ENCODE measurements at places on chromosomes 11 and 22.

- DNase-seq = no peak
Measured at GRCh38 chr11:25794804-25795203, 537.1 kb upstream of the ANO3 start.

- DNase-seq = peak; percentile 83
Measured at GRCh38 chr22:26461188-26461810, 22.3 kb downstream of the HPS4 start.

DNA sequence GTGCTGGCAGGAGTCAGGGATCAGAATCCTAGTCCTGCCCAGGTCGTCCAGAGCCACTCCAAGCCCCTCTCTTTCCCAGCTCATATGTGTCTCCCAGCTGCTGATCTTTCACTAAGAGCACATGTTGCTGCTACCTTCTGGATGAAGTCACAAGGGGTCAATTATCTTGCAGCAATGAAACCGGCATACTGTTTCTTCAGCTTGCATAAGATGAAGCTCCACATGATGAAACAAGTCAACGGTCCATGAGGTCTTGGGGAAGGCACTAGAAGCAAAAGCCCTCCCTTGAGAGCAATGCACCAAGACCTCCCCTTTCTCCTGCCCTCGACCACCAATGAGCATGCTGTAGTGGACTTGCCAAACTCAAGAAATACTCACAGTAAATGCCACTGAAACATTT, 148.9 kb downstream of the TENM4 start:
- no peak for DNase-seq

GRCh38 chr11:5291207-5291838, 10.4 kb downstream of the OR51B4 start:
- DNase-seq = peak; percentile 12

DNA sequence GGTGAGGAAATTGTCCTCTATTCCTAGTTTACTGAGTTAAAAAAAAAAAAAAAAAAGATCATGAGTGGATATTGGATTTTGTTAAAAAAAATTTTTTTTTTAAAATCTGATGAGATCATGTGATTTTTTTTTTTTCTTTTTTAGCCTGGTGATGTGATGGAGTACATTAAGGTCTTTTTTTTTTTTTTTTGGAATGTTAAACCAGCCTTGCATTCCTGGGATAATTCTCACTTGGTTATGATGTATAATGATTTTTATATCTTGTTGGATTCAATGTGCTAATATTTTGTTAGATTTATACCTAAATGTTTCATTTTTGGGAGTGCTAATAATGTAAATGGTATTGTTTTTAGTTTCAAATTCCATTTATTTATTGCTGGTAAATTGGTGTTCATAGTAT, 43.3 kb downstream of the DDX10 start:
- DNase-seq = no peak

DNA sequence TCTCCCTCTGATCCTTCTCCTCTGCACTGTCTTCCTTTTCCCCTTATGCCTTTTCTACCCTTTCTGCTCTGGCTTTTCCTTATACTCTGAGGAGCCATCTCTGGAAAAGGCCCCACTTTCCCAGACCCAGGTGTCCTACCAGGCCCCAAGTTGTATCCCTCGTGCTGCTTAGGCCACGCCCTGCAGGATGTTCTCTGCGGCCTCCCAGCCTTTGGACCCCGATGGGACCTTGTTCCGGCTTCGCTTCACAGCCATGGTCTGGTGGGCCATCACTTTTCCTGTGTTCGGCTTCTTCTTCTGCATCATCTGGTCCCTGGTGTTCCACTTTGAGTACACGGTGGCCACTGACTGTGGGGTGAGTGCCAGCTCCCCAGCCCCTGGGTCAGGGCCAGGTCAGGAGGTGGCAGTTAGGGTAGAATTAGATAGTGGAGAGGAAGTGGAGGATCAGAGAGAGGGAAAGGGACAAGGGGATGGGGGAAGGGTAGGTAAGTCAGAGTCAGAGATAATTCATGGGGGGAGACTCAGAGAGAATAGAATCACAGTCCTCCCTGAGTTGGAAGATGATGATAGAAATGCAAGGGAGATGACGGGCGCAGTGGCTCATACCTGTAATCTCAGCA, 8.9 kb downstream of the PGAP2 start:
- DNase-seq = no peak

- no peak for DNase-seq
Measured at GRCh38 chr22:29288837-29289236, 17.6 kb upstream of the GAS2L1 start.

DNA sequence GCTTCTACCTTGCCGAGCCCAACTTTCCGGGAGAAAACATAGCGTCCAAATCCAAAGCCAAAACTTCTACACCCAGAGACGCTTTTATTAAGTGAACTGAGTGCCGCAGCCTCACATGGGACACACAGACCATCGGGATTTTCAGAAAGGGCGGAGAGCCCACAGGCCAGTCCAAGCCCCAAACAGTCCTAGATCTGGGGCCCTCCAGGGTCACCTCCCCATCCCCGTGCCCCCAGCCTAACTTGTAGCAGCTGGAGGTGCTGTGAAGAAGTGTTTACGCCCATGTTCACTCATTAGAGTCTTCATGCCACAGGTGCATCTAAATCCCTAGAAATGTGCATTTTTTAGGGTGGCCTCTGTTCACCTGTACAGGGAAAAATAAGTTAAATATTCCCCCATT, 14.1 kb upstream of the ADORA2A start:
- DNase-seq = no peak

DNA sequence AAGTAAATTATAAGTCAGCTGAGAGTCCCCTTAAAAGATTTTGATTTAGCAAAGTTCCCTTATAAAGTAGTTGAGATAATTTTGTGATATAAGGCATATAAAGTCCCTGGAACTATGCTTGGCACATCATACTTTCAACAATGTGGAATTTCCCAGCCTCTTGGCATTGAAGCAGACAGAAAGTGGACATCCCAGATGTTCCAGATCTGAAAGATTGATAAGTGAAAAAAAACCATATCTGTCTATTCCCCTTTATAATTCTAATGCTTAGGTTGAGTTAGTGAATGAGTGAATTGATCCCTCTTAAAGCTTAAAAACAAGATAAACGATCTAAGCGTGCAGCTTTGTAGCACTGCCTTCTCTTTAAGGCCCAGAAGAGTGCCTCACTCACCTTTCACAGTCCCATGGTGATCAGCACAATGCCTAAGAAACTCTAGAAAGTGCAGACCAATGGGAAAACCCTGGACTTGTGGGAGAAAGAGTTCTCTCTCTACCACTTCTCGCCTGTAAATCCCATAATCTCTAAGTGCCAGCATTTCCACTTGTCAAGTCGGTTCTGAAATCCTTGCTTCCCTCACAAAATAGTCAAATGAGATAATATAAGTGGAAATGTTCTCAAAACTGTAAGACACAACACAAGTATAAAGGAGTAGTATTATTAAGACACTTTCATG, 17.8 kb downstream of the FIBIN start:
- DNase-seq = no peak

DNA sequence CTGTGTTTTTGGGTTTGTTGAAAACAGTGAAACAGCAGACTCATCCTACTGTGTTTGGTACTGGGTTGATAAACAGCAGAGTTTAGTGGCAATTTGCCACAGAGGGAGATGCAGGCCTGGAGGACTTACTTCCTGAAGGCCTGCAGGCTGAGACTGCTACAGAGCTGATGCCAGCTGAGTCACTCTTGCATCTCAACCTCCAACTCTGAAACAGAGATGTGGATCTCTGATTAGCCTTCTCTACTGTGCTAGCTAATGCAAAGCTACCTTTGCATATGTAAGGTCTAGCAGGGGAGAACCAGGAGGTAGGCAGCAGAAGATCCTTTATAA, 14.3 kb downstream of the ATP5MG start:
- peak; percentile 92 for DNase-seq

- no peak for DNase-seq
Measured at GRCh38 chr11:69831985-69832384, 12.8 kb upstream of the FGF3 start.

DNA sequence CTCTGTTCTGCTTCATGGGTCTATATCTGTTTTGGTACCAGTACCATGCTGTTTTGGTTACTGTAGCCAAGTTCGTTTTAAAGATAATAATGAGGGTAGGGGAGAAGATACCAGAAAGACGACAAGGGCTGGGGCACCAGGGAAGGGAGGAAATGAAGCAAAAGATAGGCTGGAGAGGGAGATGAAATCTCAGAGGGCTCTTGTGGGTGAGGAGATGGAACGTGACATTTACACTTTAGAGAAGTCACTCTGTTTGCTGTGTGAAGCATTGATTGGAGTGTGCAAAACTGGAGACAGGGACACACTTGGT, 33.5 kb downstream of the OR4D9 start:
- DNase-seq = no peak

DNA sequence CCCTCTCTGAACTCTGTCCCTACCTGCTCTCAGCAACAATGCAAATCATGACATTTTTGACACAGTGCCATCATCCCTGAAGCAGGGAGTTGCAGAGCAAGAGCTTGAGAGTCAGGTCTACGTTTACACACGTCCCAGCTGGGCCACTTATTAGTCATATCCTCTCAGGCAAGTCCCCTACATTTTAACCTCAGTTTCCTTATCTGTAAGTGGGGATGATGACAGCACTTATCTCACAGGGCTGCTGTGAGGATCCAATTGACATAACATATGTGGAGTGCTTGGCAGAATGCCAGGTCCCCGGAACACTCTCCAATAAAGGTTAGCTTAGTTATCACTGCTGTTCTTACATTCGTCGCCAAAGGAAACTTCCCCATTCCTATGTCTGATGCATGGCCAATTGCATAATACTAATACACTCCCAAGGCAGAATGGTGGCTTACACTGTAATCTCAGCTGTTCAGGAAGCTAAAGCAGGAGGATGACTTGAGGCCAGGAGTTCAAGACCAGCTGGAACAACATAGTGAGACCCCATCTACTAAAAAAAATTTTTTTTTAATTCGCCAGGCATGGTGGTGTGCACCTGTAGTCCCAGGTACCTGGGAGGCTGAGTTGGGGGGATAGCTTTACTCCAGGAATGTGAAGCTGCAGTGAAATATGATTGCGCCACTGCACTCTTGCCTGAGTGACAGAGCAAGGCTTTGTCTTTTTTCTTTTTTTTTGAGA, 16.6 kb downstream of the ASCC2 start:
- peak; percentile 55 for DNase-seq

GRCh38 chr11:108669711-108670110, 4.8 kb downstream of the DDX10 start:
- no peak for DNase-seq

DNA sequence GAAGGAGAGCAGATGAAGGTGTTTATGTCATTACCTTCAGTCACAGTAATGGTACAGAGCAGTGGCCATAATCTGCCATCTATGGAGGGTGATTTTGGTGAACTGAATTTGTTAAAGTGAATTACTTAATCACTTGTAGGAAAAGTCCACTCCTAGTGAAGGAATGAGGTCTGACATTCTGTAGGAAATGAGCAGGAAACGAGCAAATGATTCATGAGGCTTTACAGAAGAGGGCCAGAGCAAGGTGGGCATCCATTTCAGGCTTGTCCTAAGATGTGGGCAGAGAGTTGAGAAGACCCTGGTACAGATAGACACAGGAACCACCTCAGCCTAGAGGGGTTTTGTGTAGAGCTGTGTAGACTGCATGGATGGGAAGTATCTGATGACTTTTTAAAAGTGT, 6.0 kb upstream of the SGSM3 start:
- DNase-seq = no peak

DNA sequence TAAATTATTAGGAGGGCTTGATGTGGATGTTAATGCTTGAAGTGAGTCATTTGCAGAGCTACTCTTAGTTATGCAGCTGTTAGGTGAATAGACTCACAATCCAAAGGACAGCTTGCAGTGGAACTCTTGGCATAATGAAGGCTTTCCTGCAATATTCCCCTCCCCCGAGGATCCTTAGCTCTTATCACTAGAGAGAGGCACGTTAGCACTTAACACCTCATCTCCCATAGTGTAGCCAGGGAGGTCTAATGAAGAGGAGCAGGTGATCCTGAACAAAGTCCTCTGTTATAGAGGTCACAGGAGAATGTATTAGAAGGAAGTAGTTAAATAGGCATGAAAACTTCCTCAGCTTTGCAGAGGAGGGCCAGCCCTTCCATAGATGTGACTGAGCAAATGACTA, 919.2 kb upstream of the FAT3 start:
- DNase-seq = no peak

DNA sequence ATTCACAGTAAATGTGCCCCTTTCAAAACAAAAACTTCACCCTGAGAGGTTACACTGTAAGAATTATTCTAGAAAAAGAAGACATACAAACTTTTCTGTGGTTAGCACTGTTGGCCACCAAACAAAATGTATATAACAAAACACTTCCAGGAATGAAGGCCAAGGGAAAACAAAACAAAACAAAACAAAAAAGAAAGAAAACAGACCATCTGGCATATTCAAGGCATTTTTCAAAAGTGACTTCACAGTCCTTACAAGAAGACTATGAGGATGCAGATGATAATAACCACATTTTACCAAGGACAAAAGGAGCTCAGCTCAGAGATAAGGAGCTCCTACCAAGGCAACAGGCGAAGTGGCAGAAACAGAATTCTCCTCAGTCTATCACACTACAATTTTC, 24.9 kb downstream of the CTSC start:
- peak; percentile 11 for DNase-seq

GRCh38 chr22:40621309-40622151, 15.0 kb downstream of the MRTFA start:
- no peak for DNase-seq

DNA sequence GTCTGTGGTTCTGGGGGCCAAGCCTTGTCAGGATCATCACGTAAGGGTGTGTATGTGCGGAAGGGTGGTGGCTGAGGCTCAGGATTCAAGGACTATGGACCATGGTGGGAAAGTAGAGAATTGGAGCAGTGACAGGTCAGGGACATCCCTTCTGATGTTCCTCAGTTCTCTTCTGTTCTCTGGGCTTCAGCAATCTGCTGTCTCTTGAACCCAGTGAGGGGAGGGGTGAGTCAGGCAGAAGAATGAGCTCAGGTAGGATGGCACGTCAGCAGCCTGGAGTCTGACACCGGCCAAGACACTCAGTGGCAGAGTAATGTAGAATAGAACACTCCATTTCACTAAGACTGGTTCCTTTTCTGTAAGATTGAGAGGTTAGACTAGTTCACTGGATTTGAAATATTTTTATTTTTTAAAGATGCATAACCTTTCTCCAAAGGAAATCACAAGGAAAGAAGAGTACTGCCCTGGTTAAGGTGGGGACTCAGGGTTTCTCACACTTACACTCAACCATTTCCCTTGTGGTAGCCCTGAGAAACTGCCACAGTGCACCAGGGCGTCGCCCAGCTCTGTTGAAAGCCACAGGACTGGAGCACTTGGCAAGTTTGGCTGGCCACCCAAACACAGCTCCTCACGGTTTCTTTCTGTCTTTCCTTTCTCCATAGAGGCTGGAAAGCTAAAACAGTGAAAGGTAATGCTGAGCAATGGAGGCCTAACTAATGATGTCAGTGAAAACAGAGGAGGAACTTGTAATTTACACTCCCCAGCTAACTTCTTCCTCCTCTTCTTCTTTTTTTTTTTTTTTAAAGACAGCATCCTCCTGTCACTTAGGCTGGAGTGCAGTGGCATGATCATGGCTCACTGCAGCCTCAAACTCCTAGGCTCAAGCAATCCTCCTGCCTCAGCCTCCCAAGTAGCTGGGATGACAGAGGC, 23.1 kb upstream of the MICAL2 start:
- peak; percentile 67 for DNase-seq

- DNase-seq = no peak
Measured at GRCh38 chr11:11995601-11996000, 12.8 kb downstream of the DKK3 start.

GRCh38 chr11:123976770-123977560, 616 bp downstream of the OR10S1 start:
- no peak for DNase-seq

- peak; percentile 93 for DNase-seq
Measured at GRCh38 chr11:133064152-133064877, 468.0 kb downstream of the OPCML start.

All from AG20443 (cell line).